ENCODE measurements at places on chromosomes 4 and X.

DNA sequence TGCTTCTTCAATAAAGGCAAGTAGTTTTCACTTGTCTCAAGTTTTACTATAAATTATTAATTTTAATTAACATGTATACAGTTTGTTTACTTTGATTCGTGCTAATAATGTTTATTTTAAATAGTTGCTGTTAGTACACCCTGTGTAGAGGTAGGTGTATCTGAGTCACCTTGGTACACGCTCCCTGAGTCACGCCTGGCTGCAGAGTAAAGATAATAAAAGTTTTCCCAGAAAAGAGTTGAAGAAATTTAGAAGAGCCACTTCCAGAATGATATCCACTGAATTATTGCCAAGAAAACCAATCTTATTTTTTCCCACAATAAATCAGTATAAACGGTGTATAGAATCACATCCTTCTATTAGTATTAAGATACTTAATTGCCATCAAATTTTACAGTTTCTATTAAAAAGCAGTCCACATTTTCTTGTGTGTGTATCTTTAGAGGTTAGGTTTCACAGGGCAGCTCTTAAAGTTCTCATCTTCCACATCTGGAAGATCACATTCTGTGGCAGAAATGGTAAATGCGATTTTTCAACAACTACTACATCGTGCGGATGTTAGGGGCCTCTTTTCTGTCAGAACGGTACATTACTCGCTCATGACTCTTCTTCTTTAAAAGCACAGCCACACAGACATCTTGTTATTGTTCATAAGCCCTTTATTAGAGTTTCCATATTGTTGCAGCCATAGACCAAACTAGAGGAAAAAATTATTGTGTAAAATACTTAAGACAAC is 55.4 kb downstream of the HADH start:
- DNase-seq, result no peak

DNA sequence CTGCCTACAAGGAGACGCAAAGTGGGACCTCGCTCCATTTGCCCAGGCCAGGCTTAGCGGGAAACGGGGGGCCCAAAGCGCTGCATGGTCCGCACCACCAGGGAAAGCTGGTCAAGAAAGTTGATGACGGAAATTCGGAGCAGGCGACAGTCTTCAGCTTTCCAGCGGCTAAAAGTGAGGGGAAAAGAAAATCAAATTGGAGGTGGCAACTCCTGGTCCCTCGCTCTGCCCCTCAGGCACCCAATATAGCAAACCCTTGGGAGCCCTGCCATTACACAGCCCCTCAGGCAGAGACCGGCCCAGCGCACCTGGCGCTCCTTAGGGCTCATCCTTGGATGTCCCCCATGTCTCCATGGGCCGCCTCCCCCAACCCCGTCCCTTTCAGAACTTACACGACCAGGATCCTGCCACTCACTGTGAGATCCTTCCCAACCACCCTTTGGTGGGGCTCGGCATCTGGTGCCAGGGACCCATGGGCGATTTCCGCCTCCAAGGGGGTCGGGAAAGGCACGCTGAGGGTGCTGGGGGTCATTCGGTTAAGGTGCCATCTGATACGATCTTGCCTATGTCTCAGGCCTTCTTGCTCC is 1.1 kb downstream of the LAGE3 start:
- DNase-seq, result peak; percentile 14

DNA sequence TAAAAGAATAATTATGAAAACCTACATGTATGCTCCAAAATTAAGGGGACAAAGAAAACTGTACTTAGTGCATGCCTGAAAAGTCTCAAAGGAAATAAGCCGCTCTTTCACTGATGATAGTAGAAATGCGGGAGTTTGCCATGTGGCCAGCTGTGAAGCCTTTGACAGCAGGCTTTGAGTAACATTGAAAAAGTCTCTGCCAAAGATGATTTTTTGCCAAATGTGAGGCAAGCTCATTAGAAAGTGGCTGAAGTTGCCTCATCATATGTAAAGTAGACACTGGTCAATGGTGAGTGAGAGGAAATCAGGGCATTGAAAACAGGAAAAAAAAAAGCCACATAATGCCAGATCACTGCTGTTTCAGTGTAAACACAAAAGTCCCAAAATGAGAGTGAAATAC is 2360.1 kb downstream of the PCDH7 start:
- DNase-seq, result no peak

GRCh38 chr4:8278421-8279287 is 9.1 kb downstream of the HTRA3 start:
- no peak for DNase-seq

GRCh38 chrX:7987160-7988012 is 60.2 kb upstream of the PNPLA4 start:
- no peak for DNase-seq

DNA sequence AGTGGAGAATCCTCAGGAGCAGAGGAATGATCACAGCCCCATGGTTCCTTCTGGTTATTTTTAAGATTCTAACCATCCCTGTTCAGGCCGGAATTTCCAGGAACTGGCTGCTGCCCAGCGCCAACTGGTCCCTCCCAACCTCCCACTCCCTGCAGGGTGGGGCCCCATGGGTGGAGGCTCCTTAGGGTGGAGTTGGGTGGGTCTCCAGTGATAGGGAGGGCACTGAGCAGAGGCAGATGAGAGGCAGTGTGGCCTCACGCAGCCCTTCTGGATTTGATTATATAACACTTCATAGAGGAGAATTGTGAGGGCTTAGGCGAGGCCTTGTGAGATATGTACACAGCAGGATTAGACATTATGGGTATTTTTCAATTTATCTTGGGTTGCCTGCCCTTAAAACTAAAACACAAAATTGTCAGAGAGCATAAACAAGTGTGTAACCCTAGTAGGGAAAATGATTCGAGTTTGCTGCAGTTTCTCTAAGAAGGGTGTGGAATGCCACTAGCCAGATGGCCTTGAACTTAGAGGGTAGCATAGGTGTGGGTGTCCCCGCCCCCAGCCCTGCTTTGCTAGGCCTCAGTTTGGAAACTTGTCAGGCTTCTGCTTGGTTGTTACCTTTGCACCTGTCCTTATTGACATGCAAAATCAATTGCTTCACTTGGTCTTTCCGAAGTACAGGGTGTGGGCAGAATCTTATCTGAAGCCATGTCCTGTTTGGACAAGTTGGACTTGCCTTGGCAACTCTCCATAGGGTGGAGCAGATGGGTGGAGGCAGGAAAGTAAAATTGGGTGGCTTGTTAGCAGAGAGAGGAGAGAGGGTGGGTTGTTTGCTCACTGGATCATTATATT is 9.4 kb downstream of the KLF3 start:
- peak; percentile 21 for DNase-seq

DNA sequence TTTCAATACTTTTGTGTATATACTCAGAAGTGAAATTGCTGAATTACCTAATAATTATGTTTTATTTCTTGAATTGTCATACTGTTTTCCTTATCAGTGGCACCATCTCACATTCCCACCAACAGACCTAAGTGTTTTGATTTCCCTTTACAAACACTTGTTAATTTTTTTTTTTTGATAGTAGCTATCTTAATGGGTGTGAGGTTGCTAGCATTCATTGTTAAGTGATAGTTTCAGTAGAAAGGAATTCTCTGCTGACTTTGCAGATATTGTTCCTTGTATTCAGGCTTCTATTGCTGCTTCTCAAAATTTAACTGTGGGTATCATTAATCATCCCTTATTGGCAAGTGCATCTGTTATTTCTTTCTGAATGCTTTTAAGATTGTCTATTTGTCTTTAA is 927.5 kb upstream of the SLIT2 start:
- no peak for DNase-seq

DNA sequence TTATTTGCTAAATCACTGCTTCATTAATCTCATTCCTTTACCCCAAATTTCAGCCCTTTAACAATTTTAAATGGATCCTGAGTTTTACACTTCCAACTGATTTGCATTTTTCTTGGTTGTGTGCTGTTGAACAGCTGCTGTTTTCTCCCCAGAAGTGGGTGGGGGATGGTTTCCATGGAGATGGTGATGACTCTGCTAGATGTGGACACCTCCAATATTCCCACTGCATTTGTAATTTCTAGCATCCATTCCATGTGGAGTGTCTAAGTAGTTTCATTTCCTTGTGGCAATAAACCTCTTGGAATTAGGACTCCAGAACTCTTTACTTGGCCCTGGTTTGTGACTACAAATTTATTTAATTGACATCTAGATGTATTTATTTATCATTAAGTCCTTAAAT is 330.4 kb downstream of the GBA3 start:
- DNase-seq, result no peak

GRCh38 chr4:41460641-41461040 is 77.3 kb upstream of the LIMCH1 start:
- no peak for DNase-seq

DNA sequence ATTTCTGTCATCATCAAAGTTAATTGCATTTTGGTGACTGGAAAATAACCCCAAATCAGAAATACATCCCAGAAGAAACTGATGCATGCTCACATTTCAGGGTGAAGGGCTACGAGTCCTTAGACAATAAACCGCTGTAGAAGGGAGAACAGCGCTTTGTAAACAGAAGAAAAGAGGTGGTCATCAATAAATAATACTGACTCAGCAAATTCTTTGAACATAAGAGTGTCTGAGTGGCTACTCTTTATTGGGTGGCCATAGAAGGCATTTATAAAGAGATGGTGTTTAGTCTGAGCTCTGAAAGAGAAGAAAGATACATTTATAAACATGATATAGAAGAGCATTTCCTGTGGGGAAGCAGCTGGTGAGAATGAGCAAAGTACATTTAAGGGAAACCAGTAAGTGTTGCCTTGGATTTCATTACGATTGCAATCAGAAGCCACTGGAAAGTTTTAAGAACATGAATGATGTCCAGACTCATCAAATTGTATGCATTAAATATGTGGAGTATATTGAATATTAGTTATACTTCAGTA is 246.9 kb upstream of the GIMD1 start:
- no peak for DNase-seq

DNA sequence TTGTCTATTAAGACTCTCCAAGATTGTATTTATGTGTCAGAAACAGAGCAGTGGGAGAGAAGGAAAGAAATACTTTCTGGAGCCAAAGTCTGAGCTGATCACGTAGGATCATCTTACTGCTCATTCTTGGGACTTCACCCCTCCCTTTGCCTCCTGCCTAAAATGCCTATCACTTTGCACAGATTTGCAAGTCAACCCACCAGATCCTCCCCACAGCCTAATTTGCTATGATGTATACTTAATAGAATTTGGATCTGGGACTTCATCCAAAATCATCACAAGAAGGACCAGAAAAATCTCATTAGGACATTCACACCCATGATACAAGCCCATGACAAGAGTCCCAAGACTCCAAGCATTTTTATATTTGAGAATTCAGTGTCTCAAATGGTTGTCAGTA is 290.2 kb downstream of the FBXW7 start:
- DNase-seq, result no peak

GRCh38 chr4:75845992-75846391 is 56.3 kb downstream of the PPEF2 start:
- DNase-seq, result no peak

DNA sequence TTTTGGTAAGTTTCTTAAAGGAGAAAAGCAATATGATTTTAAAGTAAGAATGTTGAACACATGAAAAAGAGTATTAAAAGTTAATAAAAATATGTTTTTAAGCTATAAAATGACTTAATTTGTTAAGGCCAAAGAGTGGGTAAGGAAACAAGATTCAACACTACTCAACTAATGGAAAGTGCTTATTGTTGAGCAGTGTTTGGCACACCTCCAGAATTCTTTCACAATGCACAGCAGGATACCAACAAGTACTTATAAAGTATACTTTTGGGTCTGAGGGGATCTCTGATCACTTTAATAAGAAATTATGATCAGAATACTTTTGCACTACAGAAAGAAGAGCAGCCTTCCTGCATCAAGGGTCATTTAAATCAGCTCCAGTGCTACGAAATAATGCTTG is 5.9 kb downstream of the LAMP2 start:
- no peak for DNase-seq

GRCh38 chrX:36414056-36414455 is 494.5 kb downstream of the CFAP47 start:
- DNase-seq, result no peak

- peak; percentile 37 for DNase-seq
Observed at GRCh38 chr4:94621491-94622080, 136.2 kb upstream of the BMPR1B start.

GRCh38 chr4:104416725-104417356 is 77.9 kb downstream of the CXXC4 start:
- DNase-seq, result no peak

DNA sequence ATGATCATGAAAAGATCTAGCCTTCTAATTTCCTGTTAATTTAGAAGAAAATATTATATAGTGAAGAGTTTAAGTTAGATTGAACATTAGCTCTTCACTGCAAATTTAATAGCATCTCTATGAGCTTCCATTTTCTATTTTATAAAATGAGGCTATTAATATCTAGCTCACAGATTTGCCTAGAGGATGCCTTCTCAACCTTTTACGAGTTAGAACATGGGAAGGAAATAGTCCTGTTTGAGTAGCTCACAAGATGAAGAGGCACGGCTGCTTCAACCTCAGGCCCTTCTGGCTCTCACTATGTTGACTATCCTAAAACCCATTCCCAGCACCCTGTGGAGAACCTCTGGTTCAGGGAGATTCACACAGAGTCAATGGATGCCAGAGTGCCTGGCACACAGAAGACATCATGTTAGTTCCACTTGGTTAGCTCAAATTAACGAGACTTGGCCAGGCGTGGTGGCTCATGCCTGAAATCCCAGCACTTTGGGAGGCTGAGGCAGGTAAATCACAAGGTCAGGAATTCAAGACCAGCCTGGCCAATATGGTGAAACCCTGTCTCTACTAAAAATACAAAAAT is 97.9 kb upstream of the GUCY1A1 start:
- DNase-seq, result no peak

DNA sequence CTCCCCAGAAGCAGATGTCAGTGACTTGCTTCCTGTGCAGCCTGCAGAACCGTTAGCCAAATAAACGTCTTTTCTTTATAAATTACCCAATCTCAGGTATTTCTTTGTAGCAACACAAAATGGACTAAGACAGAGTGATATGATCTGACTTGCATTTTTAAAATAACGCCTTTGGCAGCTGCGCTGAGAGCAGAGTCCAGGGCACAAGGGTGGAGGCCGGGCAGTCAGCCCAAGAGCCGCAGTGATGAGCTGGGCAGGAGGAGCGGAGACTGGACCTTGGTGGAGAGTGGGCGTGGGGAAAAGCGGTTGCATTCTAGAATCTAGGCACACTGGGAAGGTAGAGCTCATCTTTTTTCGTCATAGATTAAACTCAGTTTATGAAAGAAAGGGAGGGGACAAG is 56.5 kb upstream of the ACSL1 start:
- DNase-seq, result no peak
